ENCODE measurements at places on chromosomes 11 and 22.
A peak's percentile ranks its signal among the peaks of the same experiment; 100 is the strongest.

DNA sequence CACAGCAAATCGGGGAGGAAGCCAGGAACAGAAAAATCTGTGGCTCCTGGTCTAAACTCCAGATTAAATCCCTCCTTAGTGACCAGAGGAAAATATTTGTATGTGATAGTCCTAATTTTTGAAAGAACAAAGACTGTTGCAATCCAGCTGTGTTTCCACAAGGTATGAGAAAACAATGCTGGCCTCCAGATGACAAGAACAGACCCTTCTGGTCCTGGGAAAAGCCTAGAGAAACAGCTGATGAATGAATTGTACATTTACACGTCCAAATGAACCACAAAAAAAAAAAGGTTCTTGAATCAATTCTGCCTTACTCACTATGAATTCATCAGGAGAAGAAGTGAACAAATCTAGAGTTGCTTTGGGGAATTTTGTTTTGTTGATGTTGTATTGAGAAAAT, 63.7 kb downstream of the ETS1 start:
- DNase-seq: no peak

GRCh38 chr22:42026705-42027104, 28.1 kb downstream of the WBP2NL start:
- no peak for DNase-seq

GRCh38 chr11:92907671-92908070, 61.8 kb upstream of the MTNR1B start:
- DNase-seq: no peak

GRCh38 chr11:10309163-10310093, 4.6 kb downstream of the ADM start:
- no peak for DNase-seq

DNA sequence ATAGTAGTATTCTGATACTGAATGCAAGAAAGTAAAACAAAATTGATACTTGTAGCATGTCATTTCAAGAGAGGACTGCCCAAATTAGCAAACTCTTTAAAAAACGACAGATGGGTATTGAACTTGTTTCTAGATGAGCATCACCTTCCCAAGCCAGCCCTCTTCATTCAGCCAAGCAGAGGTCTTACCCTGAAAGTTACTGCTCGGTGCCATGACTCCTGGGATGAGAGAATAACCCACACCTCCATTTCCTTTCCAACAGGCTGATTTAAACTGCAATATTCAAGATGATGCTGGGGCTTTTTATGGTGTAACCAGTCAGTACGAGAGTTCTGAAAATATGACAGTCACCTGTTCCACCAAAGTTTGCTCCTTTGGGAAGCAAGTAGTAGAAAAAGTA, 84.5 kb upstream of the RASSF10 start:
- DNase-seq: no peak

- DNase-seq: no peak
Observed at GRCh38 chr11:123180166-123180565, 14.9 kb downstream of the CLMP start.

DNA sequence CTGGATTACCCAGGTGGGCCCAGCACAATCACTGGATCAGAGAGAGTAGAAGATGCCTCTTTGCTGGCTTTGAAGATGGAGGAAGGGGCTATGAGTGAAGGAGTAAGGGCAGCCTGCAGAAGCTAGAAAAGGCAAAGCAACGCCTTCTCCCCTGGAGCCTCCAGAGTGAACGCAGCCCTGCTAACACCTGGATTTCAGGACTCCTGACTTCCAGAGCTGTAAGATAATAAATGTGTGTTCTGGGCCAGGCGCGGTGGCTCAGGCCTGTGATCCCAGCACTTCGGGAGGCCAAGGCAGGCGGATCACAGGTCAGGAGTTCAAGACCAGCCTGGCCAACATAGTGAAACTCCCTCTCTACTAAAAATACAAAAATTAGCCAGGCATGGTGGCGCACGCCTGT, 102.4 kb downstream of the MORC2 start:
- DNase-seq: no peak

GRCh38 chr11:126991596-126991995, 9.0 kb downstream of the KIRREL3 start:
- no peak for DNase-seq

- no peak for DNase-seq
Observed at GRCh38 chr22:22910272-22911240, 22.9 kb downstream of the IGLL5 start.

DNA sequence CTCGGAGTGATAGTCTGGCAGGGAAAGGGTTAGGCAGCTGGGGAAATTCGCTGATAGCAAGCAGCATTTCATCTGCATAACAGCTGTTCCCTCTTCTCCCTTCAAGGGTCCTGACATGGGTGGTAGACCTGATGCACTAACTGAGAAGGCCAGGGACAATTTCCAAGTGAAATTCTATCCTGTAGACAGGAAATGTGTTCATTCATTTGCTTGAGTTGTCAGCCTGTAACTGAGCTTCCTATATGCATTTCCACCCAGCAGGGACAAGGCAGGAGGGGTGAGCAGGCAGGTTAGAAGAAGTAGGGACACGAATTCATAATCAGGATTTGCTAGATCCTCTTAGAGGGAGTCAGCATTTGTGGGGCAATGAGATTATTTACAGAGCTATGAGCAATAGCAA, 154.3 kb upstream of the NCAM1 start:
- DNase-seq: peak; percentile 43

- DNase-seq: no peak
Observed at GRCh38 chr22:43305806-43306205, 37.4 kb downstream of the SCUBE1 start.

GRCh38 chr11:306645-307371, 808 bp upstream of the IFITM2 start:
- DNase-seq: no peak

- DNase-seq: peak; percentile 65
Observed at GRCh38 chr11:20647976-20648565, 21.3 kb upstream of the NELL1 start.

- DNase-seq: no peak
Observed at GRCh38 chr11:36187622-36188021, 101.6 kb downstream of the COMMD9 start.

DNA sequence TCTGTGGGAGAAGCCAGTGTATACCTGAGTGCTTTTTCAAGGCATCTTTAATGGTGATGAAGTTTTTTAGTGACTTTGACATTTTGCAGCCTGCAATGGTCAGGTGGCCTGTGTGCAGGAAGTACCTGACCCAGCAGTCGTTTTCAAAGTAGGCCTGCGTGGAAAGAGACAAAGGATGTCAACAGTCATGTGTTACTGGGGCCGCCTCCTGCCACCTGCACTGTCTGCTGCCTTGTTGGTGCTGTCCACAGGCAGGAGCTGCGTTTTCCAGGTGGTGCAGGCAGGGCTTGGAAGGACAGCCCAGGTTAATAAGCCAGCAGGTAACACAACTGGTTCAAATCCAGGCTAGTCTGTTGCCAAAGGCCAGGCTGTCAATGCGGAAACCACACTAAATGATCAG, 26.5 kb upstream of the NAP1L4 start:
- DNase-seq: no peak

DNA sequence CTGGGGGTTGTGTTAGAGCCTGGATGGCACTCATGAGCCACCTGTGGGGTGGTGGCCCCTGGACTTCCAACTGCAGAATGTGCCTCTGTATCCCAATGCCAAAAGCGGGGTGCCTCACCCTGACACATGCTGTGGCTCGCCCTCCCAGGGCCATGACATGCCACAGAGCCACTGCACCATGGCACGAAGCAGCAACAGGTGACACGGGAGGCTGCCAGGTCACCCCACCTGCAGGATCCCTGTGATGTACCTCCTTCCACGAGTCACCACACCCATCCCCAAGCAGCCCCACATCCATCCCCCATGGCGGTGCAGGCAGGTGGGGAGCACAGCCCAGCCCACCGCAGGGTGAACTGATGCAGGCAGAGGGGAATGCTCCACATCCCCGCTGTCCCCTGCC, 14.8 kb downstream of the NECTIN1 start:
- DNase-seq: no peak

All from NCI-H510A treated with DMSO at 0.1 percent for 48 hours (cell line).